ENCODE measurements at places on chromosomes 12 and 14. TPM values are rescaled to one million over a fixed set of nuclear protein-coding genes. Genes with fewer than 3 reads are reported as not detected.

Gene ATP5MC2
- 503 TPM for total RNA-seq

Gene ZDHHC22
- total RNA-seq: 0.13 TPM

Gene SLC10A1
- not detected for total RNA-seq

Gene PFDN5
- total RNA-seq: 531 TPM

Gene CCDC38
- total RNA-seq: 0.16 TPM

All from SK-MEL-5 (cell line).